Activated CD4-positive, alpha-beta T cell treated with anti-CD3 and anti-CD28 coated beads, Interleukin-2, amount 10 ng/mL, durations not matched to agents 7 days and 5 days (primary cell): ENCODE measurements at places on chromosomes 3 and 15. TPM values are rescaled to one million over a fixed set of nuclear protein-coding genes. Genes with fewer than 3 reads are reported as not detected.
A peak's percentile ranks its signal among the peaks of the same experiment; 100 is the strongest.

The LCTL gene
- not detected for total RNA-seq

GRCh38 chr3:177615015-177615414 is 417.7 kb upstream of the TBL1XR1 start:
- no peak for DNase-seq

- DNase-seq: no peak
Observed at GRCh38 chr3:74842141-74842540, 227.7 kb upstream of the CNTN3 start.

The GOLGA6L4 gene
- 1.4 TPM for total RNA-seq

- no peak for DNase-seq
Observed at GRCh38 chr3:42151596-42152168, 60.5 kb downstream of the TRAK1 start.

- no peak for DNase-seq
Observed at GRCh38 chr15:83352119-83352518, 67.7 kb upstream of the BNC1 start.

GRCh38 chr3:6512172-6512800 is 348.6 kb upstream of the GRM7 start:
- DNase-seq: no peak

GRCh38 chr3:190269101-190269500 is 53.1 kb downstream of the CLDN1 start:
- no peak for DNase-seq

DNA sequence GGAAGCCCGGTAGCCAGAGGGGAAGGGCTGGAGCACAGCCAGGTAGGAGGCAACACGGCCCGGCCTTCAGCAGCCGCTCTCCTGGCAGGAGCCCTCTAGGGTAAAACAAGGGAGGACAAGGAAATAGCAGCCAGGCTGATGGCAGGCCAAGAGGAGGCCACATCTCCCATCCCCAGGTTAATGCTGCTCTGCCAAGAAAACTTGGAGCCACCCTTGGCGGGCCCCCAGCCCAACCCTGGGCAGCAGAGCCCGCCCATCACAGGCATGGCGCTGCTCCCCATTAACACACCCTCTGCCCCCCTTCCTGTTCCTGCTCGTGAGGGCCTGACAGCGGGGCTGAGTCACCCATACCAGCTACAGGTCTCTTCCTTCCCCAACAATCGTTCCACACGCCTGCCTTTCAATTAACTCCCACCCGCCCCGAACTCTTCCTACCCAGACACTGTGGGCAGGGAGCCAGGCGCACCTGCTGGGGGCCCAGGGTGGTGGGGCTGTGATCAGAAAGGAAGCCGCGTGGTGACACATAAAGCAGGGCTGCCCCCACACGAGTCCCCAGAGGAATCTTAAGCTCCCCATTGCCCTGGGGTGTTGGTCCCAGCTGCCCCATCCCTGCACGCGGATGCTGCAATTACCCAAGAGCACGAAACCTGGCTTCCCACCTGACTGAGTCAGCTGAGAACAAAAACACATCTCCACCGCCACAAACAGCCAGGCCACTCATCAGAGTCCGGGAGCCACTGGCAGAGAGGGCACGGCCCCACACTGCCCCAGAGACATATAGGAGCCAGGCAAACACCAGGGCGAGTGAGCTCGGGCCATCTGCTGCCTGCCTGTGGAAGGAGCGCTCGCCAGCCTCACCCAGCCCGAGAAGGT is at the start of gene C15orf62:
Gene C15orf62 (plus strand): TSS at position 707 of the 873 bp plus-strand sequence. CDS start 516 bp downstream, outside the sequence.
- peak; percentile 50 for DNase-seq

The TGM5 gene
- total RNA-seq: not detected

The DAZL gene
- total RNA-seq: not detected

The VPS13C gene
- total RNA-seq: 88.0 TPM

GRCh38 chr3:161523916-161524315 is 27.3 kb downstream of the OTOL1 start:
- no peak for DNase-seq

DNA sequence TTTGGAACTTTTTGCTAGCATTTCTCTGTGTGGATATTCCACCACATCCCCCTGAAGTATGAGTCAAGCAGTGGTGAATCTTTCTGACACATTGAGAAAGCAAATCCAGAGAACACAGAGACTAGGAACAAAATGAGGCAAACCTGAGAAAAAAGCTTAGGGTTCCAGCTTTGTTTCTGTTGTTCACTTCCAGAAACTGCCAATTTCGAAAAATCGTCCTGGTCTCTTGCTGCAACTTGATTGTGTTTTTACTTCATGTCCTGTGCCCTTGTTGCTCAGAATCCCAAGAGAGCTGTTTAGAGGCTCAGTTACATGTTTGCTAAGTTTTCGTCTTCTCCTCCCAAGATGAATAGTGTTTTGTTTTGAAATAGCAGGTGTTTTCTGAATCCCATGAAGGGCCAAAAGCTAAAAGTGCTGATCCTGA is 13.7 kb downstream of the MAP2K1 start:
- no peak for DNase-seq

- DNase-seq: no peak
Observed at GRCh38 chr15:58307313-58307961, 124.4 kb upstream of the LIPC start.

DNA sequence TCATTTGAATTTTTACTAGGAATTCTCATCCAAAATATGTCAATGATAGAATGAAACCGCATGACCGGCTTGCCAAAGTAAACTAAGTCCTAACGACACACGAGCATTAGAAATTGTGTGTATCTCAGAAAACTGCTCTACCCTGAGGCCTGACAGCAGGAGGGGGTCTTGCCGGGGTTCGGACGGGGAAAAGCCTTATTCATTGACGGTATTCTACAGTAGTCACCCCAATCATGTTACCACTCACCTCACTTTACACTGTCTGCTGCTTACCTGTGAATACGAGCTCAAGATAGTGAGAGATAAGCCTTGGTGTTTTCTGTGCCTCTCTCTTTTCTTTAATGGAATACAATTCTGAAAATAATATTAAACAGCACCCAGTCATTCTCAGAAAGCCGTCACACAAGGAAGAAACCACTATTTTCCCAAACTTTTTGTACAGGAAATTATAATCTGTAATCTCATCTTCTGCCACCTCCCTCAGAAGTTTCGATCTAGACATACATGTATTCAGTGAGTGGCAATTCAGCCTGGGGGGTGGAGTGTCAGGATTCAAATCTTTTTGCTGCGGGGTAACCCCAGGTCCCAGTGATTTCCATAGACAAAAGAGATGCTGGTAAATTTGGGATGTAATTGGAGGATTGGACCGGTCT is 492 bp upstream of the FAM43A start:
- no peak for DNase-seq

The CORO2B gene
- not detected for total RNA-seq

The CLDN18 gene
- total RNA-seq: not detected

DNA sequence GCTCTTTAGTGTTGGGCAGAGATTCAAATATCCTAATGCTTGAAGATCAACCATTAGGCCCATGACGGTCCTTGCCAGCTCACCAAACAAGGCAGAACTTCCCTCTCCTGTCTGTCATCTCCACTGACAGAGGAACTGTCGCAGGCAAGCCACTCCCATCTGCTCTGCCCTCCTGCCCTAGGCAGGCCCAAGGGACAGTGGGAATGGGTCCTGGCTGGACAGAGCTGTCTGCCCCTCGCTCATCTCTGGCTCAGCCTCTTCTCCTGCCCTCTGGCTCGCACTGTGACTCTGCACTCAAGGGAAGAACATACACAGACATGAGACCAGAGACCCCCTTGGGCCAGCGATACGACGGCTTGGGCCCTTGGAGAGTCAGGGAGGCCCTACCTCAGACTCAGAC is 7.6 kb upstream of the MUSTN1 start:
- DNase-seq: no peak

The CLDN16 gene
- total RNA-seq: not detected

DNA sequence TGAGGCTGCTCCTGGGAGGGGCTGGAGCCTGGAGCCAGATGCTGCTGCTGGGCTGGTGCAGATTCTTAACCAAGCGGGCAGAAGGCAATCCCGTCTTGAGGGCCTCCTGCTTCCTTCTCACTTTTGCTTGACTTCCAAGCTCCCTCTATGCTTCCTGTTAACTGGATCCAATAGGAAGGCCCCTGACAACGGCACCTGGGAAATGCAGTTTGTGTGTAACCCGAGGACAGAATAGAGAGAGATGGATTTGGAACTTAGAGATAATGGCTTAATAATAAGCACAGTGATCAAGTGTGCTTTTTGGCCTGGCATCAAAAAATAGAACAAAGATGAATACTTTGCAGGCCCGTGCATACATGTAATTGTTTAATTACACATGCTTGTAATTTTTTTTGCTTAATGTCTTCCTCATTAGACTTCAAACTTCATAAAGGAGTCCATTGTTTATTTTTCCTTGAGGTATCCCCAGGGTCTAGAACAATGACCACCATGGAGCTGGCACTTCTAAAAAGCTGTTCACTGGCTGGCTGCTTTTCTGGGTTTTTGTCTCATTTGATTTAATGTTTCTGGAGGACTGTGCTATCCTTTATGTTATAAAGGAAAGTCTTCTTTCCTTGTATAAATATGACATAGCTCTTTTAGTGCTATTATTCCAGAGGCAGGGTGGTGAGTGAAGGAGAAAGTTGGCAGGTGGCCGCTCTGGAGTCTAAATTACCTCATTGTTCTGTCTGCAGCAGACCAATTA is 63.3 kb upstream of the MITF start:
- DNase-seq: no peak

DNA sequence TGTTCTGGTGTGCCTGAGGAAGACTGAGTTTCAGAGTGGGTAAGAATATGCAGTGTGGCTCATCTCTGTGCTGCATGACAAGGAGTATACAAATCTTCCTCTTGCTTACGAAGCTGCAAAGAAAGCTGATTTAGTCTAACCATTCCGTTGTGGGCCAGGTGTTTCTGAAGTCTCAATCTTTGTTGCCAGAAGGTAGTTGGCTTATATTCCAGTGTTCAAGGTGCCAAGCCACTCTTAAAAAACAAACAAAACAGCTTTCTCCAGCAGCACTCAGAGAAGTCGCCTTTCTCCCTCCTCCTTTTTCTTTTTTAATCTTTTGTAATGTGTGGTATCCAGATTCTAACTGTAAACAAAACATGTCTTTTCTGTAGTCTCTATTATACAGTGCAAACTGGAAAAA is 872.4 kb downstream of the NAALADL2 start:
- DNase-seq: no peak

DNA sequence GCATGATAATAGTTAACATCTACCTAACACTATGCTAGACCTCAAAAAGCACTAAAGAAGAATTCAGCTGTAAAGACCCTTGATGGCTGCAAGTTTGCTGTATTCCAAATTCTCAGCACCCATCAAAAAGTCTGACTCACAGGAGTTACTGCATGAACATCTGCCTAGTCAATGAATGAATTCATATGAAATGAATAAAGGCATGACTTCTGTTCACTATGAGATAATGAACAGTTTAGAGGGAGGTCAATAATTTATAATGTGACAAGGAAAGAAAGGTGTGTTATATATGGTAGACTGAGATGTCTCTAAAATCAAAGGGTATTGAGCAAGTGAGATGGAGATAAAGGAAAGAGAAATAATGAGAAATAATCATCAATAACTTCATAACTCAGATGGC is 508.2 kb upstream of the TGFBR2 start:
- DNase-seq: no peak

DNA sequence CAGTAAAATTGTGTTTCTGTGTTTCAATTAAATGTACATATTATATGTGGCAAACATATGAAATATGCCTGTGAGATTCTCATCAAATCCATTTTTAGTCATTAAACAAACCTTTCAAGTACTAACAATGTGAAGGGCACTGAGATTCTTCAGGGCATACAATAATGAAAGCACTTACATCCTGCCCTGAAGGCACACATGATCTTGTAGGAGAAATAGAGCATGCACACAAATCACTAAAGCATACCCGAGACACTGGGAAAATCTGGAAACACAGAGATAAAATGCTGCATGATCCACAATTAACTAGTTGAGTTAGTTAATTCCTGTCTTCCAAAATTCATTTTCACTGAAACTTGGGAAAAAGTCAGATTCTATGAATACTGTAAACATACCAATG is 810.5 kb upstream of the NECTIN3 start:
- no peak for DNase-seq

- DNase-seq: peak; percentile 8
Observed at GRCh38 chr15:73051391-73051806, 864 bp upstream of the NEO1 start.

The ABHD17C gene
- 4.0 TPM for total RNA-seq

DNA sequence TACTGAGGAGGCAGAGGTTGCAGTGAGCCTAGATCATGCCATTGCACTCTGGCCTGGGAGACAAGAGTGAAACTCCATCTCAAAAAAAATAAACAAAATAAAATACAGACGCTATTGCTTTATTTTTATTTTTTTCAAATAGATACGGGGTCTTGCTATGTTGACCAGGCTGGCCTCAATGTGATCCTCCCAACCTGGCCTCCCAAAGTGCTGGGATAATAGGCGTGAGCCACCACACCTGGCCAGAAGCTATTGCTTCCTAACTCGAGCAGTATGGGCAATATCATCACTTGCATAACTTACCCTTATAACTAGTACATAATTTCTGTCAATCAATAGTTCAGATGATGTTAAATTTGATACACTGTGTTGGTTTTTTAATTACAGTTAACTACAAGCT is 3.0 kb downstream of the ARF4 start:
- no peak for DNase-seq

The CBLB gene
- 115 TPM for total RNA-seq

DNA sequence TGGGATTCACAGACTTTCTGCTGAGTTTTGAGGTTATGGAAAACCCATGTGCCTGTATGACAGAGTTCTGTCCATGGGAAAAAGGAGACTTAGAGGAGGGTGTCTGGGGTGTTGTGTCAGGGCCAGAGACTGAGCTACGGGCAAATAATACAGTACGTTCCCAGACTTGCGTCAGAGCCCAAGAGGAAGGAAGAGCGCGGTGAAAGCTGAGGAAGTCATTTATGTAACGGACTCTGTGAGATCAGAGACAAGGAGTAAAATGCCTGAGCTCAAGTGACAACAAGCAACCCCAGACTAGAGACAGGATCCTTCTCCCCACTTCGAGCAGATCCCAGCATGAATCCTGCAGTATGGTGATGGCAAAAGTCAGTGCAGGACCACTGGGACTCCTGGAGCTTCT is 368.6 kb upstream of the MCTP2 start:
- no peak for DNase-seq

DNA sequence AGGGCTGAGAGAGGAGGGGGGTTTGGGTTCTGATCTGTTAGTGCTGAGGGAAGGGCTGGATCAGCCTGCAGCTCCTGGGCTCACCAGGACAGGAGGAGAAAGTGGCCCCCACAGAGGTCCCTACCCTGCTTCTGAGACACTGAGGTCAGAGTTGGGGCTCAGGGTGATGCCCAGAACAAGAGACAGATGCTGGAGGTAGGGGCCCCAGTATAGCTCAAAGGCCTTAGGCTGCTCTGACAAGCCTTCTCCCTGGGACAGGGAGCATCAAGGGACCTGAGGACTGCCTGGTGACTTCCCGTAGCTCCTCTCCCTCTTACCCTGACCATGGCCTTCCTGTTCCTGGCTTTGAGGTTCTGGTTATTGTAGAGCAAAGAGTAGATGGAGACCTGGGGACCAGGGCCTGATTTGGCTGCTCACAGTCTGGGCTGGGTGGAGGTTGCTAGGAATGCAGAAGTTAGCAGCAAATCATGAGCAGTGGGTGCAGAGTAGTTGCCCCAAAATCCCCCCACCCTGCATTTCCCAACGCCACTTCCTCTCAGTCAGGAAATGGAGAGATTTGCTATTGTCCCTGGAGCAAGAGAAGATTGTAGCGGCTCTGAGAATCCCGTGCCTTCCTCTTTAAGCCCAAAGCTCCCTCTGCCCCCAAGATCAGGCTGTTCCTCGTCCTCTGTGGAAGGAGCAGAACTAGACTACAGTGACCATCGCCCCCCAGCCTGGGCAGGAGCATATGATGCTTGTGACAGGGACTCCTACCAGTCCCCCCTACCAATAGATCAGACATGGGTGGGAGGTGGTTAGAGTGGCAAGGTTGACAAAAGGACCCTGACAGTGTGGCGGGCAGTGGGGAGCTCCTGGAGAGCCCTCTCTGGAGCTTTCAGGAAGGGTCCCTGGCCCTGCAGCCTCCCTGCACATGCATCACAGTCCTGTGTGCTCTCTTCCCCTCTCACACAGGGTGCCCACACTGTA is 47.4 kb upstream of the SEC22A start:
- DNase-seq: no peak
